Activated CD4-positive, alpha-beta memory T cell treated with anti-CD3 and anti-CD28 coated beads for 36 hours (primary cell): ENCODE measurements at places on chromosomes 5 and 9.

DNA sequence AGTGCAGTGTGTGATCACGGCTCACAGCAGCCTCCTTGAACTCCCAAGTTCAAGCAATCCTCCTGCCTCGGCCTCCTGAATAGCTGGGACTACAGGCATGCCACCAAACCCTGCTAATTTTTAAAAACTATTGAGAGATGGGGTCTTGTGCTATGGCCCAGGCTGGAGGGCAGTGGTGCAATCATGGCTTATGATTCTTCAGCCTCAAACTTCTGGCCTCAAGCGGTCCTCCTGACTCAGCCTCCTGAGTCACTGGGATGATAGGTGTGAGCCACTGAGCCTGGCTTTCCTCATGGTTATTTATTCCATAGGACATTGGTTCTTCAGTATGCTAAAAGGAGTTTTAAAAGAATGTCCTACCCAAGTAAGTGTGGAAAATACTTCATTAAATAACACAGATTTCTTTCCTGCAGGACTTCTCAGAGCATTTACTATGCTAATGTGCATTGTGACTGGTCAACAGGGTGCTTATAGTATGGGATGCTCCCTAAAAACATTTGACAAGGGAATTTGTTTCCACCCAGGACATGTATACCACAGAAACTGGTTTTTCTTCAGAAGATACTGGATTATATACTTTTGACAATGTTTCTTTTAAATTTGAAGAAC is 11.2 kb upstream of the NCS1 start:
- no peaks in the 10 kb centered on the region for H3K36me3 ChIP-seq
- H3K27me3 ChIP-seq = no peaks in the 10 kb centered on the region
- no peak for DNase-seq
- no peak overlapping the region for H3K4me3 ChIP-seq

DNA sequence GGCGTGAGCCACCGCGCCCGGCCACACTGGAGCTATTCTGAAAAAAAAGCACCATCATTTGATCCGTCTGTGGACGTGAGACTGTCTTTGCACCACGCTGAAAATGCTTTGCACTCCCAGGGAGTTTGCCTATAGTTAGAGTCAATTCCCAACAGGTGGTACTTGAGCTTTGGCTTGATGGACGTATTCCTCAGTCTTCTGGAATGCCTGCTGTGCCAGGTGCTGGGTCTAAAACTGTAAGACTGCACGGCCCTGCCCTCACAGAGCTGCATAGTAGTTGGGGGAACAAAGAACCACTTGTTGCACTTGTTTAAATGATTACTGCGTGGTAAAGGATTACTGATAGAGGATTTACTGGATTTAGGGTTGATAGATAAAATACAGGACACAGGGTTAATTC is 3.4 kb upstream of the CCNO start:
- peaks cover 15% of the 10 kb centered on the region for H3K4me1 ChIP-seq
- DNase-seq = no peak
- H3K4me3 ChIP-seq = no peak overlapping the region
- no peak overlapping the region for H3K27ac ChIP-seq

DNA sequence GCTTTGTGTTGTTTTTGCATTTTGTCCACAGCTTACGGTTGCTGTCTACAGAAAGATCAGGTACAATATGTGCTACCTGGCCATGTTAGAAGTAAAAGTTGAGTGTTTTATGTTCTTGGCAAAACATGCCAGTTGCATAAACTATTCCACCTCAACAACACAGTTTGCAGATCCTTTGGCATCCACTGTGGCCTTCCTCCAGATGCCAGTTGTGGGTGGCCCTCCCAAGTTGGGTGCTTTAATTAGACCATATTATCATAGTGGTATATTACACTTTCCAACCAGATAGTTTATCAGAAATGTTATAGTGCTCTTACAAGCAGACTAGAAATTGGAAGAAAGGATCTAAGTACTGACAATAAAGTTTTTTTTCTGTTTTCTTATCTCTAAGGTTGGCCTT is 386.9 kb upstream of the KCNN2 start:
- no peaks in the 10 kb centered on the region for H3K27me3 ChIP-seq
- no peak for DNase-seq
- H3K27ac ChIP-seq = no peak overlapping the region

DNA sequence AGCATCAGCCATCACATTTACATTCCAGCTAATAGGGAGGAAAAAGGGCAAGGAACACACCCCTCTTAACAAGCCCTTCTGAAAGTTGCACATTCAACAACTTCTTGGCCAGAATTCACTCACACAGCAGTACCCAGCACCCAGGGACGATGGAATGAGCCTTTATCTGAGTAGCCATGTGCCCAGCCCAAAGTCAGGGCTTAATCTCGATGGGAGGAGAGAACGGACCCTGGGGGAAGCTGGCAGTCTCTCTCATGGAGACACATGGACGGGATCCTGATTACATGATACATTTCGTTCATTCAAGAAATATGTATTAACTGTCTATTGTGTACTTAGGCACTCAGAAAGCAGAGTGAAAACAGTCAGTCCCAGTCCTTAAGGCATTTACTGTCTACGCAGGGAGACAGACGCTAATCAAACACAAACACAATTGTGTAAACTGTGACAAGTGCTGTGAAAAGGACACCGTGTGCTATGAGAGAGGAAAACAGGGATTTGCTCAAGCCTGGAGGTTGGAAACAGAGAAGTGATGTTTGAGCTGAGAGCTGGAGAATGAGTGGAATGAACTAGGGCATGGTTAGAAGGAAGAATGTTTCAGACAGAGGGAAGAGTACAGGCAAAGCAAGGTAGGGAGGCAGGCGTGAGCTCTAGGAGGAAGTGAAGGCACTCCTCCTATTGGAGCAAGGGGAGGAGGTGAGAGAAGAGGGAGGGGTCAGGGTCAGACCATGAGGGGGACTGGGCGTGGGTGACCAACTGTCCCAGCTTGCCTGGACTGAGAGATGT is 7.4 kb downstream of the OTULINL start:
- no peak overlapping the region for H3K4me3 ChIP-seq
- H3K27me3 ChIP-seq = no peaks in the 10 kb centered on the region
- no peak overlapping the region for H3K27ac ChIP-seq
- DNase-seq = no peak
- H3K4me1 ChIP-seq = peaks cover 71% of the 10 kb centered on the region

GRCh38 chr9:34555002-34555348 is 32.2 kb upstream of the ENHO start:
- H3K36me3 ChIP-seq = no peaks in the 10 kb centered on the region
- DNase-seq = no peak
- no peak overlapping the region for H3K27ac ChIP-seq
- H3K27me3 ChIP-seq = peaks cover 21% of the 10 kb centered on the region

DNA sequence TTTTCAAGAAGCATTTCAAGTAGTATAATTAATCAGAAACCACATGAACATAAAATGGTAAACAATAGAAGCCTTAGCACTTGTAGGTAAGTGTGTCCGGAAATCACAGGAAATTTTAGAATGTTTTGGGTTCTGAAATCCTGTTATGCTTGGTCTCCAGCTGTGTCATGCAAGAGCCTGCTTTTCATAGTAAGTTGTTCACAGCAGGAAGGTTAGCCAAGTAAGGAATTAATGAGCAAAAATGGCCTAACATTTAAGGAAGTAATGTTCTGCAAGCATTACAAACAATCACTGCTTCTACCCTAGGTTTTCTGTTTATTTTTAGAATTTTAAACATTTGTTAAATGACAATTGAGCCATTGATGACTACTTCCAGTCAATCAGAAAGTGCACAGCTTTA is 669.5 kb downstream of the SLCO4C1 start:
- H3K27me3 ChIP-seq = no peaks in the 10 kb centered on the region
- no peaks in the 10 kb centered on the region for H3K4me1 ChIP-seq
- no peak for DNase-seq

- no peak overlapping the region for H3K4me3 ChIP-seq
- peaks cover 8% of the 10 kb centered on the region for H3K36me3 ChIP-seq
- H3K27me3 ChIP-seq = no peaks in the 10 kb centered on the region
Measured at GRCh38 chr9:83754383-83754977, 46.7 kb upstream of the UBQLN1 start.
